ENCODE measurements at places on chromosomes 12 and 14.

- no peak for DNase-seq
Measured at GRCh38 chr12:54611715-54612149, 23.0 kb downstream of the LACRT start.

GRCh38 chr12:39764944-39765560, 145.4 kb upstream of the ABCD2 start:
- DNase-seq, result no peak

- no peak for DNase-seq
Measured at GRCh38 chr14:23173031-23173430, 10.4 kb downstream of the SLC7A8 start.

DNA sequence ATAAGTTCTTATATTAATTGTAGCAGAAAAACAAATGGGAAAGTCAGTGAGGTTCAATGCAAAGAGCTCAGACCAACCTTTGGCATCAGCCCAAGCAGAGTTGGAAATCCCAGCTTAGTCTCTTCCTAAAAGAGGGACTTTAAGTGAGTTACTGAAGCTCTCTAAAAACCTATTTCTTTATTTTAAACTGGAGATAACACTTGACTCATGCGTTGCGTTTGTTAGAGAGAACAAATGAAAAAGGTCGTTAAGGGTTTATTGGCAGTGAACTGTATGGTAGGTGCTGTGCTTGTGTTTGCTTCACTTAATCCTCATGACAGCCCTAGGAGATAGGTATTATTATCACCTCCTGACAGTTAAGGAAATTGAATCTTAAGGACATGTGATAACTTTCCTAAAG, 396.5 kb downstream of the RAD51B start:
- no peak for DNase-seq

DNA sequence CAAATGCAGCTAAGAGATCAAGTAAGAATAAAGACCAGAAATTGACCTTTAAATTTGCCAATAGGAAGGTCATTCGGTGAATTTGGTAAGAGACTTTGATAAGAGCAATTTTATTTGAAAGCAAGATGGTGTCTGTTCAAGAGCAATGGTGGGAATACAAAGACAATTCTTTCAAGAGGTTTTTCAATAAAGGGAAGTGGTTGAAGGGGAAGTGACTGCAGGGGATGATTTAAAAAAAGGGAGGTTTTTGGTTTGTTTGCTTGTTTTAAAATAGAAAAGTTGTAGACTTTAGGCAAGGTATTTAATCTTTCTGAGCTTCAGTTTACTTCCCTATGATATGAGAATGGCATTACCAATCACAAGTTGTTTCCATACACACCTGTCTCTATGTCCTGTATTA, 4.3 kb upstream of the APPL2 start:
- no peak for DNase-seq

GRCh38 chr12:12323591-12323990, 26.5 kb downstream of the MANSC1 start:
- DNase-seq, result no peak

GRCh38 chr14:91265404-91265803, 20.9 kb upstream of the GPR68 start:
- no peak for DNase-seq

DNA sequence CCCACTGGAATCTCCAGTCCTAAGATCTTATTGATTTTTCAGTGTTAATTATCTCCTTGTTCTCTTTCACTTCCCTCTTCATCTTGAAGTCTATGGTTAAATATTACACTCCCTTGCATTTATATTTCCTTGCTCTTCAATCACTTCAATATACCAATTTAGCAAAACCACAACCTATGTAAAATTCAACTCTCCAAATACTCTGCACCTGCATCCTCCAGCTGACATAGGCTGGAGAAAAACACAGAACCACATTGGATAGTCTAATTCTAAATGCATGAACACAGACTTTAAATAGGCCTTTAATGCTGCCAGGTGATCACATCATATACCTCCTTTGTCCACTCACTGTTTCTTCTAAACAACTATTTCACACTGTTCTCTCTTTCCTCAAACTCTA, 253.8 kb upstream of the GARIN6 start:
- no peak for DNase-seq

GRCh38 chr12:67046062-67046461, 223.1 kb upstream of the CAND1 start:
- no peak for DNase-seq

DNA sequence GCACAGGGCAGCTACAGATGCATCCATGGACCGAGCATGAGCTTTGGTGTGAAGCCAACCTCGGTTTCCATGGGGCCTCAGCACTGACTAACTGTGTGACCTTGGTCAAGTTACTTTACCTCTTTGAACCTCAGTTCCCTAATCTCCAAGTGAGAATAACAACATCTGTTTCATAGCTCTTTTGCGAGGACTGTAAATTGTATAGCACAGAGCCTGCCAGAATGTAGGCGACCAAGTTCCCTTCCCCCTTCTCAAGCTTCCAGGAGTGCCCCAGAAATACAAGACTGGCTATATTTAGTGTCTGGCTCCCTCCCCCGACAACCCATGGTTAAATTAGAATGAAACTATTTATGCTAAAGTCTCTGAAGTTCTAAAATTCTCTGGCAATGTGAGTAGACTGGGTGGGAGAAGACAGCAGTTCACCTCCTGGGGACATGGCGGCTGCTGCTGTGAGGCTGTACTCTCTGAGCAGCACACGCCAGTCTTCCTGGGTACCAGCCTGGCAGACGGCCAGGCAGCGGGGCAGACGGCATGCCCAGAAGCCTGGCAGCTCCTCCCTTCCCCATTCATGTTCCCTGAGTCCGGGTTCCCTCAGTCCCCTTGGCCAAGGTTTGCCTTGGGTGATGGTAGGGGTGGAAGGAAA, 22.0 kb upstream of the TMED10 start:
- DNase-seq, result no peak
